ENCODE measurements at places on chromosomes 11 and 22. TPM values are rescaled to one million over a fixed set of nuclear protein-coding genes. Genes with fewer than 3 reads are reported as not detected.

DNA sequence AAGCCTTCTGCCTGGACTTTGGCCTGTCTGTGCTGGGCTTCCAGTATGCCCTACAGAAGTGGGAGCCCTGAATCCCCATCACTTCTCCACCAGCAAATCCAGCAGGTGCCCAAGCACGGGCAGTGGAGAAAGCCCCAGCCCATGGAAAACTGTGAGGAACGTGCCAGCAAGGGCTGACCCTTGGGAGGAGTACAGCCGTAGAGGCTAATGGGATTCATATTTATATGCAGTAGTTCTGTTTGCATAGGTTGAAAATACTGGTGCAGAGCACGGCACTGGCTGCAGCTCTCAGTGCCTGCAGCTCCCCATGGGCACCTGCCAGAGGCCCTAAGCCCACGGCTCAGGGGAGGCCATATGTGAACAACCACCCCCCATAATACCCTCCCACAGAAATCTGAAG lies 10.1 kb downstream of the NAGA start:
- H3K36me3 ChIP-seq = peaks cover 86% of the 10 kb centered on the region
- H3K4me3 ChIP-seq = no peak overlapping the region
- no peaks in the 10 kb centered on the region for H3K4me1 ChIP-seq
- no peak for DNase-seq

Gene APOBEC3A
- not detected for total RNA-seq

GRCh38 chr22:44594951-44595350 lies 96.9 kb upstream of the RTL6 start:
- H3K4me3 ChIP-seq = no peak overlapping the region
- H3K27ac ChIP-seq = no peak overlapping the region
- H3K36me3 ChIP-seq = no peaks in the 10 kb centered on the region
- no peak for DNase-seq
- peaks cover 32% of the 10 kb centered on the region for H3K27me3 ChIP-seq
- H3K4me1 ChIP-seq = no peaks in the 10 kb centered on the region

Gene HMOX1
- total RNA-seq = 7.5 TPM

- no peaks in the 10 kb centered on the region for H3K36me3 ChIP-seq
- DNase-seq = no peak
- no peak overlapping the region for H3K4me3 ChIP-seq
- no peaks in the 10 kb centered on the region for H3K27me3 ChIP-seq
Measured at GRCh38 chr11:89381094-89381493, 110.1 kb downstream of the NOX4 start.

DNA sequence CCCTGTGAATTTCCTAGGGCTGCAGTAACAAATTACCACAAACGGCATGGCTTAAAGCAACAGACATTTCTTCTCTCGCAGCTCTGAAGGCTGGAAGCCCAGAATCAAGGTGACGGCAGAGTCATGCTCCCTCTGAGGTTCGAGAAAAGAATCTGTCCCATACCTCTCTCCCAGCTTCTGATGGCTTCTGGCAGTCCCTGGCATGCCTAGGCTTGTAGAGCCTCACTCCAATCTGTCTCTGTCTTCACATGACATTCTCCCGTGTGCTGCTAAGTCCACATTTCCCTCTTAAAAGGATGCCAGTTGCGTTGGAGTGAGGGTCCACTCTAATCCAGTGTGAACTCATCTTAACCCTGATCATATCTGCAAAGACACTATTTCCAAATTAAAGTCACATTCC lies 116.2 kb downstream of the NECTIN1 start:
- peaks cover 24% of the 10 kb centered on the region for H3K4me1 ChIP-seq
- H3K4me3 ChIP-seq = no peak overlapping the region
- H3K27me3 ChIP-seq = no peaks in the 10 kb centered on the region

Gene UBQLNL
- 1.2 TPM for total RNA-seq

GRCh38 chr22:33034753-33035152 lies 23.4 kb downstream of the SYN3 start:
- no peak overlapping the region for H3K4me3 ChIP-seq
- peaks cover 6% of the 10 kb centered on the region for H3K27me3 ChIP-seq
- no peak overlapping the region for H3K27ac ChIP-seq
- no peaks in the 10 kb centered on the region for H3K36me3 ChIP-seq
- no peak for DNase-seq

Gene PARVG
- 37.5 TPM for total RNA-seq

Gene DRICH1
- total RNA-seq = 1.7 TPM

Gene LRP4
- total RNA-seq = 24.3 TPM

- H3K27ac ChIP-seq = peak overlapping the region; percentile 95
- peak overlapping the region; percentile 86 for H3K4me3 ChIP-seq
- DNase-seq = peak; percentile 19
- H3K4me1 ChIP-seq = no peaks in the 10 kb centered on the region
Measured at GRCh38 chr22:49962751-49963646, 2.4 kb downstream of the PIM3 start.

Gene OR5B21
- not detected for total RNA-seq

Gene HORMAD2
- not detected for total RNA-seq

- H3K4me3 ChIP-seq = no peak overlapping the region
- peaks cover 13% of the 10 kb centered on the region for H3K27me3 ChIP-seq
- no peaks in the 10 kb centered on the region for H3K36me3 ChIP-seq
- H3K4me1 ChIP-seq = no peaks in the 10 kb centered on the region
- DNase-seq = no peak
Measured at GRCh38 chr11:2860636-2861035, 24.9 kb downstream of the CDKN1C start.

GRCh38 chr11:122696662-122697061 lies 41.1 kb downstream of the UBASH3B start:
- H3K4me1 ChIP-seq = no peaks in the 10 kb centered on the region
- no peaks in the 10 kb centered on the region for H3K36me3 ChIP-seq
- no peak for DNase-seq
- H3K27me3 ChIP-seq = no peaks in the 10 kb centered on the region
- no peak overlapping the region for H3K27ac ChIP-seq
- no peak overlapping the region for H3K4me3 ChIP-seq

DNA sequence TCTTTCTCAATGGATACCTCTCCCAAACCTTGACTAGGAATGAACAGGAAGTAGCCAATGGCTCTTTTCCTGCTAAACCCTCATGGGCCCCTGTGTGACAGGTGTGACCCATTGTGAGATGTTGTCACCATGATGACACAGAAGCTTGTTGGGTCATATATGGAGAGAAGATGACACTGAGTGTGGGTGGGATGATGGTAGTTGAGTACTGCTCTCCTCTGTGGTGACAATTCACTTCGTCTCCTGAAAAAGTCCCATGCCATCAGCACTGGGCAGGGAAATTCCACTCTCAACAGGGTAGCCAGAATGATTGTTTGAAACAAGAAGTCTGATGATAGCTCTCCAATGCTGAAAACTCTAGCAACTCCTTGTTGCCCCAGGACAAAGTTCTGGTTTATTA lies 94.0 kb upstream of the SEZ6L start:
- no peak overlapping the region for H3K27ac ChIP-seq
- DNase-seq = no peak
- H3K27me3 ChIP-seq = no peaks in the 10 kb centered on the region
- H3K36me3 ChIP-seq = no peaks in the 10 kb centered on the region
- H3K4me1 ChIP-seq = no peaks in the 10 kb centered on the region
- no peak overlapping the region for H3K4me3 ChIP-seq

Data from tibial nerve (tissue), 4 donors.